Posterior vena cava (tissue), 2 donors: ENCODE measurements at places on chromosomes 2 and 18. TPM values are rescaled to one million over a fixed set of nuclear protein-coding genes. Genes with fewer than 3 reads are reported as not detected.

- no peak for DNase-seq
These were observed 250.2 kb upstream of the COPS8 start for GRCh38 chr2:236835307-236836024.

- DNase-seq, result no peak
These were observed 170.2 kb downstream of the TPGS2 start for GRCh38 chr18:36658611-36659010.

Gene RPRM
- total RNA-seq, result 0.93 TPM

DNA sequence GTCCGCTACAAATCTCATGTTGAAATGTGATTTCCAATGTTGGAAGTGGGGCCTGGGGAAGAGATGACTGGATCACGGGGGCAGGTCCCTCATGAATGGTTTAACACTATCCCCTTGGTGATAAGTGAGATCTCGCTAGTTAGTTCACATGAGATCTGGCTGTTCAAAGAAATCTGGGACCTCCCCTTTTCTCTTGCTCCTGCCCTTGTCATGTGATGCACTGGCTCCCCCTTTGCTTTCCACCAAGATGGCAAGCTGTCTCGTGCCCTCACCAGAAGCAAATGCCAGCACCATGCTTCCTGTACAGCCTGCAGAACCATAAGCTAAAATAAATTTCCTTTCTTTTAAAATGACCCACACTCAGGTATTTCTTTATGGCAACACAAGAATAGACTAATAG, 57.3 kb upstream of the C2orf15 start:
- DNase-seq, result no peak

- DNase-seq, result no peak
These were observed 233.3 kb upstream of the MGAT5 start for GRCh38 chr2:134020608-134021007.

Gene EDAR
- total RNA-seq, result not detected

Gene QPCT
- 3.2 TPM for total RNA-seq
